ENCODE measurements at places on chromosomes 1 and 21.

GRCh38 chr1:157116737-157117103 lies 17.1 kb upstream of the ETV3L start:
- DNase-seq: no peak

DNA sequence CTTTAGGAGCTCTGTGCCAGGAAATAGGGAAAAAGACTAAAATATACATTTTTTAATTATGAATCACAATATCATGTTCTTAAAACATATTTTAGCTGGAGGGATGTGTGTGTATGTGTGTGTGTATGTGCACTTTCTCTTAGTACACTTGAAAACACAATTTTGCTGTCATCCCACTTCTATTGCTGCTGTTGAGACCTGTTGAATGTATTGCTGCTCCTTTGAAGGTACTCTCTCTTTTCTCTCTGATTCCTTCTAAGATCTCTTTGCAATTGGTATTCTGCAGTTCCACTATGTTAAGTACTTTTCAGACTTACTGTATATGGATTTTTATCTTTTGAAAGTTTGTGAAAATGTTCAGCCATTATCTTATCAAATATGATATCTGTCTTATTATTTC lies 43.5 kb upstream of the COG2 start:
- DNase-seq: no peak

DNA sequence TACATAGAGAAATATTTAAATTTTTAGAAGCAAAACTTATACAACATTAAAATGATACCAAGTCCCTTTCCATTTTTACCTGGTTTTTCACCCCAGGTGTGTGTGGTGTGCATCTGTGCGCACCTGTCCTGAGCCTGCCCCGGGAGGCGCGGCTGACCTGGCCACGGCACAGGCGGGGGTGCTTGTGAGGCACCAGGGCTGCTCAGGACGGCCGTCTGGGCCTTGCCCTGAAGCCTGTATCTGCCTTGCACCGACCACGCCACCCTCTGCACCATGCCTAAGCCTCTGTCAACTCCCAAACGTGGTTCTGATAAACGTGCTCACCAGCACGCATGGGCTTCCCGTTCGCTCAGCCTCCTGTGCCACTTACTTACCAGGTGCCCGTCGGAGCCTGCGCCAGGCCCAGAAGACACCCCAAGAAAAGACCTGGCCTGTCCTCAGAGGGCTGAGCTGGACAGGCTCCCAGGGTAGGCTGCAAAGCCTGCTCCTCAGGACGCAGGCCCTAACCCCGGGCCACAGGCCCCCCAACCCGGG lies 20.9 kb downstream of the PANK4 start:
- DNase-seq: no peak

- DNase-seq: no peak
Observed at GRCh38 chr1:71210718-71211117, 129.9 kb upstream of the ZRANB2 start.

GRCh38 chr21:14942801-14943490 lies 121.9 kb downstream of the NRIP1 start:
- DNase-seq: no peak

DNA sequence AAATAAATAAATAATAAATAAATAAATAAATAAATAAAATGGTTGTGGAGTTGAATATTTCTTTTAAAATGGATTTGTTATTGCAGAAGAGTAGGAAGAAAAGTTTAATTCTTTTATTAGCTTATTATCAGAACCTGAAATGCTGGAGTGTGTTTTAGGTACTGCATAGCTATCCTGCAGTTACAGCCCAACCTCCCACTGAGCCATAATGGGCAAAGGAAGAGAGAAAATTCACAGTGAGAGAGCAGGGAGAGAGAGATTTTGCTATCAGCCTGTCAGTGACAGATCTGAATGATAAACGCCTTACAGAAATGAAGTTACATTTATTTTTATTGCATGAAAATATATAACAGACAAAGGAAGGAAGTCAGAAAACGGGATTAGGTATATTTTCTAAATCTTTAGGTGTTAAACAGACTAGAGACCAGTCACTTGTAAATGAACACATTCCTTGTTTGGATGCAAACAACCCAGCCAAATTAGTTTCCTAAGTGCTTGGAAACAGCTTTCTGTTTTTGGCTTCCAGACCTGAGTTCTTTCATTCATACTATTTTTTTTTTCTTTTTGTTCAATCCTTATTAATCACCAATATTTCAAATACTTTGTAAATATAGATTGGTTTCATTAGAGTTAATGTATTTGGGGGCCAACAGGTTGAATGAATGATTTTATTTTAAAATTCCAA lies 425.3 kb downstream of the USP25 start:
- DNase-seq: no peak

- no peak for DNase-seq
Observed at GRCh38 chr1:24868016-24868875, 61.8 kb downstream of the RUNX3 start.

GRCh38 chr1:240099329-240099728 lies 7.6 kb downstream of the FMN2 start:
- no peak for DNase-seq

DNA sequence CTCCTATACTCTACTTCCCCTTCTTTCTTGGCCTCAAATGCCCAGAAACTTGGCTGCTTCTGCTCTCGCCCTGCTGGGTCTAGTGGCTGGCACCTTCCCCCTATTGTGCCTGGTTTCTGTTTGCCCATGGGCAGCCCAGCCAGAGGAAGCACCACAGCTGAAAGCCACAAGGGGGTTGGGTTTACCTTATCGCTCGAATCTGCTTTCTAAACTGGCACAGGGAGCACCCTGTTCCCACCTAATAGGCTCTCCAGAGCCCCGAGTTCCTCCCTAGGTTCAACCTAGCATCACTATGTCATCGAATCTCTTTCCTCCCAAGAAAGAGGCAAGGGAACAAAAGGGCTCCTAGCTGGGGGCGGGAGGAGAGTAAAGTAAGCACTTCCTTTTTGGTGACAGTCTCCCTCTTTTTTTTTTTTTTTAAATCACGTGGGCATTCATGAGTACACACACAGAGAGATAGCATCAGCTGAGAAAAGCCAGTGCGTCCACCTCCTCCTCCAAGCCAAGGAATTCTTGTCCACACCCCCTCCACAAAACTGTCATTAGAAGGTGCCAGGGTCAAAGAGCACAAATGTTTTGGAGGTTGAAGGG lies 72.8 kb downstream of the PLEKHA6 start:
- peak; percentile 57 for DNase-seq

- DNase-seq: no peak
Observed at GRCh38 chr1:89732643-89733222, 88.1 kb upstream of the LRRC8D start.

- no peak for DNase-seq
Observed at GRCh38 chr1:72485801-72486200, 203.5 kb upstream of the NEGR1 start.

DNA sequence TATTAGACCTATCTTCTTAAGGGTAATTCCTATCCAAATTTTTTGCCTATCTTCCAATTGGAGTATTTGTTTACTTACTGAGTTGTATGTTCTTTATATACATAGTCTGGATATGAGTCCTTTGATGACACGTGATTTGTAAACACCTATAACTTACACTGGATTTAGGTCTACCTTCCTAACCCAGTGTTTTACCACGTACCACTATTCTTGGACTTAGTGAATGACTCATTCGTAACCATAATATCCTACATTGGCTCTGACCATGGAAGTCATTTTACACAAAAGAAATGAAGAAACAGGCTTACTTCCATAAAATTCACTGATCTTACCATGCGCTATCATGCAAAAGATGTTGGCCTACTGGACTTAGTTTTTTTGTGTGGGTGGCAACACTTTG lies 23.9 kb upstream of the ZZZ3 start:
- no peak for DNase-seq

- DNase-seq: no peak
Observed at GRCh38 chr1:21586846-21587601, 77.8 kb downstream of the ALPL start.

DNA sequence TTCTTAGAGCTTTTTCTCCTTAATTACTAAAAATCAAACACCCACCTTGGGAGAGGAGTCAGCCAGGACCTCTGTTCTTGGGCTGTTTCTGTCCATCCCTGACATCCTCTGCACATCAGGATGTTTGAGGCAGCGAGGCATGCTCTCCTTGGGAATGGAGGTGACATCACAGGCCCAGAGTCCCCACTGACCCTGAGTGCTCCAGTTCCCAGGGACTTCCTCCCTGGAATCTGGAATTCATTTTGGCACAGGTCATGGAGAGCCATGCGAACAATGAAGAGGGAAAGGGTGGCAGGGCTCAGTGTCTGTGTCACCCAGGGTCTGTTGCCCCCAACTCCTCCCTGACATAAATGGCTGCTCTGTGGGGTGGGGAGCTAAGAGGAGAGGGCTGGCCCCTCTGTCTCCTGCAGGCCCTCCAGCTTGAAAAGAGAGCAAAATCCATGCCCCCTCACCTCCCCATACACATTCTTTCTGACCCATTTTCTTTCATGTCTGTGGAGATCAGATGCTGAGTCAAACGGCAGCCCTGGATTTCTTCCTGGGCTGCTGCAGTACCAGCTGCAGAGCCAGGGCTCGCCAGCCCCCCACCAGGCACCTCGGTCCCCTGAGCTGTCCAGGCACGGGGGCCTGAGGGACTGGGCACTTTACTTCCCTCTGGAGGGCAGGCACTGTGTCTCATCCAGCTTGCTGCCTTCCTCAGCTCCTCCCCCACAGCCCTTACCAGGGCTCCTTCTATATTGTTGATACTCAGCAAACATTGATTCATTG lies 102.0 kb downstream of the NMNAT2 start:
- no peak for DNase-seq

GRCh38 chr1:177442584-177442983 lies 271.8 kb downstream of the BRINP2 start:
- DNase-seq: no peak

DNA sequence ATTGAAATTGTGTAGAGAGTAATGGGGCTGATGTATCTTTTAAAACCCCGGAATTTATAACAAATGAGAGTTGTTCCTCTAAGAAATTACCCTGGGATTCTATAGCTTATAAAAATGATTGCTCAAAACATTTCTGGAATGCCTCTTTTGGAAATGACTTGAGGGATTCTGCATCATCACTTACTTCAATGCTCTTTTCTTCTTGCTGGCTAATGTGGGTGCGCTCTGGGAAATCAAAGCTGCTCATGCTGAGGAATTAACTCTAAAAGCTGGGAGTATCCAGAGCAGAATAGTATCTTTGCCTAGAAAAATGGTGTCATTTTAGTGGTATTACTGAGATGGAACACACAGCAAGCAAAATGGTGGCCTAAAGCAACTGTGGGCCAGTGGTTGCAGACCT lies 23.0 kb upstream of the TBX15 start:
- DNase-seq: no peak

DNA sequence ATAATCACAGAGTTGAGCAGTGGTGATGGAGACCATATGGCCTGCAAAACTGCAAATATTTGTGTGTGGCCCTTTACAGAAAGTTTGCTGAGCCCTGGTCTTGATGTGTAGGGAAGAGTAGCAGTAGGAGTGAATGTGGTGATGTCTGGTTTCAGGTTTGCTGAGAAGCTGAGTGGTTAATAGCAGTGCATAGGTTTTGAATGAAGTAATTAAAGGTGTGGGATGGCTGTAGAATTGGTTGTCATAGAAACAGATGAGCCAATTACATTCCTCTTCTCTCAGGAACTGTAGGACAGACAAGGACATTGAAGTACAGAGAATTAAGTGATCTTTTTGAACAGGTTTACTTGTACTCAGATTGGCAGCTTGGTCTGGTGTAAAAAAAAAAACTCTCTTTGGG lies 37.4 kb downstream of the PRDM2 start:
- DNase-seq: no peak

DNA sequence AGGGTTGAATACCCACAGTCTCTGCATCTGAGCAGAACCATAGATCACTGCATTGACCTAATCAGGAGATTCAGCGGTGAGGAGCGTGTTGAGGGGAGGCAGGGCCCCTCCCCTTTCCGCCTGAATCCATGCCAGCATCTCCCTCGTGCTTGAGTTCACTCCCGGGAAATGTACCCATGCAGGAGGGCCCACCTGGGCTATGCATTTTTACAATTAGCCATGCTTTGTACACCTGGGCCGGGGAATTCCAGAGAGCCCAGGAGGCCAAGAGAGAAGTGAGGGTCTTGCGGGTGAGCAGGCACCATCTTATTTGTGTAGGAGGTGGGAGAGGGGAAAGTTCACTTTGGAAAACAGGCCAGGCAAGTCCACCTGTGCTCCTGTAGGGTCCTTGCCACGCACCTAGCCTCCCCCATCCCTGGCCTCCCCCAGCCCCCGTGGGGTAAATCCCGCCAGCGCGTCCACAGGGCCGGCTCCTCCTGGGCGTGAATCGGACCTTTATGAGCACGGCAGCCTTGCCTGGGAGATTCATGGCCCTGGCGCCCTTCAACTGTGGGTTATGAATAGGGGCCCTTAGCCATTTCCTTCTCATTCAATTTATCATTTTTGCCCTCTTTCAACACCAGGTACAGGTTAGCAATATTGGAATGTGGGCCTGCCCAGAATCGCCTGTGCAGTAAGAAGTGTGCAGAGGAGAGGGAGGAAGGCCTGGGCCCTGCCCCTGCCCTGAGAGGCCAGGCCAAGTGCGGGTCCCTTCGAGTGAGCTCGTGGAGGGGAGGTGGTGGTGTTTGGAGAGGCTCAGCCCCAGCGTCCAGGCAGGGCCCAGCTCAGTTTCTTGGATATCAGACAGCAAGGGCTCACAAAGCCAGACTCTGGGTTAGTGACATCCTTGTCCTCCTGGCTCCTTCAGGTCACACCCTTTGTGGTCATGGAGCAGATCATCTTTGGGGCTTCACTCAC lies 84.4 kb upstream of the ACTRT2 start:
- DNase-seq: no peak

DNA sequence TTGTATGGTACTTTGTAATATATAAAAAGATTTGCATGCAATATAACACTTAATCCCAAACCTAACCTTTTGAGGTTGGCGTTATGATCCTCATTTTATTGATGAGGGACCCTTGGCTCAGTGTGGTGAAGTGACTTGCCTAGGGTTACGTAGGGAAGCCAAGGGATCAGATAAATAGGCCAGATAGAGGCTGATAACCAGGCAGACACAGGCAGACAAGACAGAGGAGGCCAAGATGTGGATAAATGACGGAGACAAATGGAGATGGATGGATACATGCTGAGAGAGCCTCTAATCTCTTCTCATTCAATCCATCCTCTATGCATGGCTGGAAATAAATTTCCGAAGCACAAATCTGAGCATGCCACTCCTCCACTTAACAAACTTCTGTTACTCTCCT lies 136.9 kb upstream of the SPATA6 start:
- no peak for DNase-seq

GRCh38 chr1:8477983-8478362 lies 160.1 kb downstream of the SLC45A1 start:
- no peak for DNase-seq

- no peak for DNase-seq
Observed at GRCh38 chr1:3471356-3472087, 17.1 kb downstream of the ARHGEF16 start.

DNA sequence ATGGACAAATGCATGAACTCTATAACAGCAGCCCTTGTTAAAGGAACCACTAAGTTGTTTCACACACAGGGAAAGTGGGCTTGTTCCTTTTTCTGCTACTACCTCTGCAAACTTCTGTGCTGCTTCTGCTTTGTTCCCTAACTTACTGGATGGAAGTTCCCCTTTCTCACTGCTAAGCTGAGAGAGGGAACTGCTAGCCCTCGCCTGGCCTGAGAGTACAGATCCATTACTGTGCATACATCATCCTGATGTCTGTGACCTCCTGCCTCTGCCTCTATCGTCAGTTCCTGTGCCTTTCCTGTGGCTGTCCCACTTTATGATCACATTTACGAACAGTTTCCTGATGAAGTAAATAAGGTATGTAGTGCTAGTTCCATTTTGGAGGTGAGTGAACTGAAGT lies 3.5 kb downstream of the GNAT2 start:
- peak; percentile 72 for DNase-seq

Data from CD4-positive, alpha-beta T cell treated with Interleukin-4 for 1 hour (primary cell).